ENCODE measurements at places on chromosomes 6 and 20.

GRCh38 chr6:129543981-129544380 lies 166.0 kb downstream of the ARHGAP18 start:
- H3K36me3 ChIP-seq, result no peaks in the 10 kb centered on the region
- DNase-seq, result no peak
- no peak overlapping the region for H3K4me3 ChIP-seq

GRCh38 chr20:53875452-53875851 lies 194.9 kb downstream of the BCAS1 start:
- H3K4me3 ChIP-seq, result no peak overlapping the region
- H3K36me3 ChIP-seq, result no peaks in the 10 kb centered on the region
- H3K4me1 ChIP-seq, result peaks cover 32% of the 10 kb centered on the region
- no peak overlapping the region for H3K27ac ChIP-seq

DNA sequence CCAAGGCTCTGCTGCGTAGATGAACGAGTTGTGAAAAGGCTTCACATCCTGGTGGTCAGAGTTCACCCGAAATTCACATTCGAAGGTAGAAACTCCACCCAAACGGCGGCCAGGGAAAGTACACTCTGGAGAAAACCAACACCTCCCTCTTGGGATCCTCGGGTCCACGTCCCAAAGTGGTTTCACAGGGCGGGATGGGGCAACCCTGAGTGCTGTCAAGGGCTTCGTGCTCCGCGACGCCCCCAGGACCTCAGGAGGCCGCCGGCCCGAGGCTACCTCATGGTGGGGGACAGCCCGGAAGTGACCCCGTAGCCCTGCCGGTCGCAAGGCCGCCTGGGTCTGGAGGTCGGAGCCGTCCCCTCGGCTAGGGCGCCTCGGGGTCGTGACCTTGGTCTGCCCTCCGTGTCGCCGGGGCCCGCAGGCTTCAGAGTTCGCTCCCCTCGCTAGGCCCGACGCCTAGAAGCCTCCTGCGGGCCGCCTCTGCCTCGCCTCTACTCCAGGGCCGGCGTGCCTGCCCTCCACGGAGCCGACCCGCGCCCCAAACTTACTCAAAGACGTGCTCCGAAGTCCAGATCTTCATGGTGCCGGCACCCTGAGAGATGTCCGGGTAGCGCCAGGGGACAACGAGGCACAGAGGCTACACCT lies at the start of gene PRELID3B:
Gene PRELID3B (minus strand): TSS at position 636 of the 645 bp plus-strand sequence. CDS start 56 bp downstream, at position 580.
- H3K27ac ChIP-seq, result no peak within 1 kb of the TSS
- H3K36me3 ChIP-seq, result no peaks in the 10 kb centered on the region
- no peaks in the 10 kb centered on the region for H3K27me3 ChIP-seq
- DNase-seq, result peak; percentile 57
- H3K4me1 ChIP-seq, result peaks cover 11% of the 10 kb centered on the region

DNA sequence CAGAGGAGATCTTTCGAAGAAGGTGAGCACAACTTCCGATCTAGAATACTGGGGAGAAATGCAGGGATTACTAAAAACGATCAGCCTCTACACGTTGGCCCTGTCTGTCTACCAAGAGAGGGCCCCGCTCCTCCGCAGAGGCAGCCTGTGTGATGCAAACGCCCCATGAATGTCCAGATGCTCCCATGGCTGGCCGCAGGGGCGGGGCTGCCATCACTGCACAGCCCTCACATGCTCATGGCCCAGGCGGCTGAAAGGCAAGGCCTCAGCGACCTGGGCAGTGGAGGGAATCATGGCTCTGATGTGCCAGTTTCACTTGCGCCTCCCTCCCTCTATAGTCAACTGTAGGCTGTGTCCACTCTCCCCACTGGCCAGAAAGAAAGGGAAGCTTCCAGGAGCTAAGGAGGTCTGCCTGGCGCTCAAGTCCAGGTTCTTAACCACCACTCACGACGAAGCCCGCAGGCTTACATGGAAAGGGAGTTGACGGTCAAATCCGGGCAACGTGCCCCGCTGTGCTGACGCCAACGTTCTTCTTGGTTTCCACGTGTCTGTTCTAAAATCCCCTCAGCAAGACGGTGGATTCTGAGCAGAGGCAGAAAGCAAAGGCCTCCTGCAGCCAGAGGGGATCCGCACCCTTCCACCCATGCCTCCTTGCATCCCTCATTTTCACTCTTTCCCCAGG lies 14.2 kb downstream of the PXDC1 start:
- H3K4me1 ChIP-seq, result no peaks in the 10 kb centered on the region
- peaks cover 19% of the 10 kb centered on the region for H3K27me3 ChIP-seq
- H3K4me3 ChIP-seq, result no peak overlapping the region
- H3K27ac ChIP-seq, result no peak overlapping the region
- no peaks in the 10 kb centered on the region for H3K36me3 ChIP-seq

GRCh38 chr6:113558966-113559365 lies 298.2 kb upstream of the MARCKS start:
- H3K27ac ChIP-seq, result no peak overlapping the region
- peaks cover 3% of the 10 kb centered on the region for H3K4me1 ChIP-seq
- no peak for DNase-seq
- no peak overlapping the region for H3K4me3 ChIP-seq
- H3K36me3 ChIP-seq, result no peaks in the 10 kb centered on the region
- no peaks in the 10 kb centered on the region for H3K27me3 ChIP-seq

GRCh38 chr6:78947529-78947928 lies 80.2 kb downstream of the IRAK1BP1 start:
- H3K27me3 ChIP-seq, result no peaks in the 10 kb centered on the region
- DNase-seq, result no peak
- H3K36me3 ChIP-seq, result peaks cover 93% of the 10 kb centered on the region
- no peak overlapping the region for H3K27ac ChIP-seq

GRCh38 chr6:155561966-155562364 lies 106.3 kb upstream of the NOX3 start:
- no peaks in the 10 kb centered on the region for H3K27me3 ChIP-seq
- no peak overlapping the region for H3K4me3 ChIP-seq
- H3K27ac ChIP-seq, result no peak overlapping the region
- DNase-seq, result no peak

- H3K36me3 ChIP-seq, result no peaks in the 10 kb centered on the region
- no peak for DNase-seq
- no peaks in the 10 kb centered on the region for H3K27me3 ChIP-seq
These were observed 437 bp upstream of the CDKAL1 start for GRCh38 chr6:20533746-20534294.

DNA sequence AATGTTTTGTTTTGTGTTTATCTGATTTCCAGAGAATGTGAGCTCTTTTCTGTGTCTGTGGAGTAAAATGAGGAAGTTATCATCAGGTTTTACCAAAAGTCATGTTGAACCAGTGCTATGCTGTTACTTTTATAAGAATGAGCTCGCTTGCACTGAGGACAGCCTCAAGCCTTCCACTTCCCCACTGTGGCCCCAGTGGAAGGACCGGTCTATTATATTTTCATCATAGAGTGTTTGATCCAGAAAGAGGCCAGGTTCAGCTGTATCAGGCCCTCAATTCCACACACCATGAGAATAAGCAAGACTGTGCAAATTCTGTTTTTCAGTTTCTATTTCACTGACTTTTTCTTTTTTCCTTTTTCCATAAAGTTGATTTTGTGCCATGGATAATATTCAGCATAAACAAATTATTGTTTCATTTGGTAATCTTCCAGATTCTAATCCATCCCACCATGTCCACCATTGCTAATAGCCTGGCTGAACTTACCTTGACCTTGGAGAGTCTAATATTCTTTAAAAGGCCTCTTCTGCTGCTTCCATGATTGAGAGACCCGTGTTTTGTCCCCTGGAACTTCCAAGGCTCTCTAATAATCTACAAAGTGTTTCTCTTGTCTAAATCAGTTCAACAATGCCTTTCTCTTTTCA lies 286.2 kb downstream of the THBS2 start:
- DNase-seq, result no peak
- H3K27me3 ChIP-seq, result no peaks in the 10 kb centered on the region
- H3K4me1 ChIP-seq, result no peaks in the 10 kb centered on the region

GRCh38 chr6:1858859-1859258 lies 249.1 kb downstream of the FOXC1 start:
- no peak for DNase-seq
- H3K27me3 ChIP-seq, result no peaks in the 10 kb centered on the region
- H3K27ac ChIP-seq, result no peak overlapping the region
- H3K4me1 ChIP-seq, result peaks cover 3% of the 10 kb centered on the region
- H3K36me3 ChIP-seq, result no peaks in the 10 kb centered on the region

DNA sequence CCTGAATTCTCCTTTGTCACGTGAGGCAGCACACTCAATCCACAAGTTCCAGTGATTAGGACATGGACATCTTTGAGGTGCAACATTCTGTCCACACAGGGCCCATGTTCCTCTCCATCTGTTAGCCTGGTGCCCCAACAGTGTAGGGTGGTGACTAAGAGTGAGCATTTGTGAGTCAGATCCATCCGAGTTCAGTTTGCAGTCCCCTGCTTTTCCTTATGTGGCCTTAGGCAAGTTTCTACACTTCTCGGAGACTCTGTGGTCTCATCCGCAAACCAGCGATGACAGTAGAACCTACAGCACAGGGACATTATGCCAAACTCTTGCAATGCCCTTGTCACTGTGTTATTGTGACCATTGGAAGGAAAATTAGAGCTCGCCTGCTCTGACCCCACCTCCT lies 178.7 kb upstream of the CDH4 start:
- H3K4me3 ChIP-seq, result no peak overlapping the region
- DNase-seq, result no peak
- H3K27me3 ChIP-seq, result peaks cover 8% of the 10 kb centered on the region
- H3K36me3 ChIP-seq, result no peaks in the 10 kb centered on the region
- H3K4me1 ChIP-seq, result no peaks in the 10 kb centered on the region

GRCh38 chr6:5271926-5272325 lies 10.6 kb downstream of the FARS2 start:
- DNase-seq, result no peak
- H3K36me3 ChIP-seq, result no peaks in the 10 kb centered on the region
- no peak overlapping the region for H3K4me3 ChIP-seq
- no peaks in the 10 kb centered on the region for H3K27me3 ChIP-seq
- H3K4me1 ChIP-seq, result peaks cover 7% of the 10 kb centered on the region

DNA sequence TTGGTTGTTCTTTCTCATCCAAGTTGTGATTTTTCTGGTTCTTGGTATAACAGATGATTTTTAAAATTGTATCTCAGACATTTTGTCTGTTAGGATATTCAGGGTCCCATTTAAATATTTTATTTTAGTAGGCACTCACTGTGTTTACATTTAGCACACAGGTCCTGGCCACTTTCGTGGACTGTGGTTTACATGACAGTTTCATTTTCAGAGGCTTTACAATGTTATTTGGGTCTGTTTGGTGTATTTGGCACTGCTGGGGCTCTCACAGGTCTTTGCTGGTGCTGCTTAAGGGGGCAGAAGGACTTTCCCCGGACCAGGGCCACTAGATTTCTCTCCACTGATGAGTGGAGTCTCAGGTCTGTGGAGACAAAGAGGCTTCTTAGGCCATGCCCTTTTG lies 75.5 kb upstream of the TGM3 start:
- no peaks in the 10 kb centered on the region for H3K27me3 ChIP-seq
- H3K4me3 ChIP-seq, result no peak overlapping the region
- no peaks in the 10 kb centered on the region for H3K4me1 ChIP-seq
- no peak for DNase-seq
- no peaks in the 10 kb centered on the region for H3K36me3 ChIP-seq
- H3K27ac ChIP-seq, result no peak overlapping the region

DNA sequence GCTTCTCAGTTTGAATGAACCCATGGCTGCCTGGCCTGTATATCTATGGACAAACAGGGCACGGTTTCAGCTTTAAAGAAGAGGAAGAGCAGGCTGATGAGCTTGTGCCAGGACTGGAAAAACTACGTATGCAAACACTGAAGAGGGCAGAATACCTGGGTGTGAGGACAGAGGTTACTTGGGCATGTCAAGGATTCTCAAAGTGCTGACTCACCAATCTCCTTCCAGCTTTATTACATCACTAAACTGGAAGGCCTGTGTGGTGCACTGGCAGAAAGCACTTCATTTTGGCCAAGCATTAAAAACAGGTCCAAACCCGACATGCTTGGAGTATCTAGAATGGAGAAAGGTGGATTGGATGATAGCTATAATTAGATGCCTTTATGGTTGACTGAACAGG lies 95.2 kb downstream of the GMPR start:
- no peaks in the 10 kb centered on the region for H3K27me3 ChIP-seq
- no peaks in the 10 kb centered on the region for H3K36me3 ChIP-seq
- H3K27ac ChIP-seq, result no peak overlapping the region
- H3K4me1 ChIP-seq, result peaks cover 10% of the 10 kb centered on the region
- no peak for DNase-seq

GRCh38 chr6:156776470-156776839 lies 723 bp upstream of the ARID1B start:
- no peak for DNase-seq
- peaks cover 44% of the 10 kb centered on the region for H3K4me1 ChIP-seq
- H3K27me3 ChIP-seq, result no peaks in the 10 kb centered on the region
- H3K27ac ChIP-seq, result peak overlapping the region; percentile 93

- DNase-seq, result no peak
- no peaks in the 10 kb centered on the region for H3K36me3 ChIP-seq
- H3K4me1 ChIP-seq, result peaks cover 15% of the 10 kb centered on the region
- no peak overlapping the region for H3K27ac ChIP-seq
These were observed 390.4 kb upstream of the SLC35B3 start for GRCh38 chr6:8825726-8826125.

DNA sequence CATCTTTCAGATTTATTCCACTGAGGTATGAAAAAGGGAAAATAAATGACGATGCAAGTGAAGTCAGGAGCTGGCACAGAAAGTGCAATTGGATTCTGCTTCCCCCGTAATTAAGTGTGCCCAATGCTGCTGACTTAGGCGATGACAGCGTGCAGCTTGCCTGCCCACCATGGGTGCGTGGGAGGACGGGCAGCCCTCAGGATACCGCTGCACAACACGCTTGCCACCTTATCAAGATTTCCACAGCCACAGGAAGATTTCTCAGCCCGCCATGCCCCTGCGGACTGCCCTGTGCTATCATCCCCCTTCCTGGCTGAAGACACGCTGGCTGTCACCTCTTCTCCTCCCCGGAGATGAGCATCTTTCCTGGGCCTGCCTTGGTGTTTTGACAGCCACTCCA lies 103.3 kb upstream of the BACH2 start:
- no peaks in the 10 kb centered on the region for H3K36me3 ChIP-seq
- no peak overlapping the region for H3K4me3 ChIP-seq
- H3K27ac ChIP-seq, result no peak overlapping the region
- peaks cover 17% of the 10 kb centered on the region for H3K4me1 ChIP-seq

GRCh38 chr6:101689695-101690094 lies 296.2 kb downstream of the GRIK2 start:
- no peaks in the 10 kb centered on the region for H3K4me1 ChIP-seq
- no peaks in the 10 kb centered on the region for H3K36me3 ChIP-seq
- no peak for DNase-seq
- no peak overlapping the region for H3K4me3 ChIP-seq
- H3K27me3 ChIP-seq, result no peaks in the 10 kb centered on the region

DNA sequence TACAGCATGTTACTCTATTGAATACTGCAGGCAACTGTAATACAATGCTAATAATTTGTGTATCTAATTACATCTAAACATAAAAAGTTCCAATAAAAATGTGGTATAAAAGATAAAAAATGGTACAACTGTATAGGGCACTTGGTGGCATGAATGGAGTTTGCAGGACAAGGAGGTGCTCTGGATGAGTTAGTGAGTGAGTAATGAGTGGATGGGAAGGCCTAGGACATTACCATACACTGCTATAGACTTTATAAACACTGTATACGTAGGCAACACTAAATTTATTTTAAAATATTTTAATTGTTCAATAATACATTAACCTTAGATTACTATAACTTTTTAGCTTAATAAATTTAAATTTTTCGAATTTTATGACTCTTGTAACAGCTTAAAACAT lies 579.6 kb upstream of the MAN1A1 start:
- no peak for DNase-seq
- H3K4me1 ChIP-seq, result no peaks in the 10 kb centered on the region
- H3K4me3 ChIP-seq, result no peak overlapping the region
- H3K27ac ChIP-seq, result no peak overlapping the region
- no peaks in the 10 kb centered on the region for H3K36me3 ChIP-seq

GRCh38 chr6:125197795-125198269 lies 44.3 kb downstream of the TPD52L1 start:
- H3K27me3 ChIP-seq, result no peaks in the 10 kb centered on the region
- no peaks in the 10 kb centered on the region for H3K36me3 ChIP-seq
- no peak overlapping the region for H3K27ac ChIP-seq
- no peak overlapping the region for H3K4me3 ChIP-seq
- H3K4me1 ChIP-seq, result no peaks in the 10 kb centered on the region
